H1 (cell line): ENCODE measurements at places on chromosomes 11 and 22. TPM values are rescaled to one million over a fixed set of nuclear protein-coding genes. Genes with fewer than 3 reads are reported as not detected.

Gene PHOX2A
- total RNA-seq: 0.19 TPM in 1 of 2 replicates, not detected in the other

DNA sequence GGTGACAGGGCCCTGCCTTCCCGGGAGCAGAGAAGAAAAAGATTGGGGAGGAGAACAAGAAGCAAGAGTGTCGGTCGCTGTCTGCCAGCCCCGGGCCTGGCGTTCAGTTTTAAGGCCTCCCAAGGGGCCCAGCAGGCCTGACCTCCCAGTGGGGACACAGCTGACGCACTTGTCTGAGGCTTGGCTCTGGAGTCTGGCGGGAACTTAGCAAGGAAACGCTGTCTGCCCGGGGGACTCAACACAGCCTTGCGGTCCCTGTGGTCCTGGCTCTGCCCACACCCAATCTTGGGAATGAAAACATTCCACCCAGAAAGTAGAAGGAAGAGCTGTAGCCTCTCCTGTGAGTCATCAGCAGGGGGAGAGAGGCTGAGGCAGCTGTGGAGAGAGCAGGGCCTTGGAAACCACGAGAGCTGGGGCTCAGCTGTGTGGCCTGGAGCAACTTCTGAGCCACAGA lies 54.4 kb downstream of the TRAF6 start:
- no peak for DNase-seq

DNA sequence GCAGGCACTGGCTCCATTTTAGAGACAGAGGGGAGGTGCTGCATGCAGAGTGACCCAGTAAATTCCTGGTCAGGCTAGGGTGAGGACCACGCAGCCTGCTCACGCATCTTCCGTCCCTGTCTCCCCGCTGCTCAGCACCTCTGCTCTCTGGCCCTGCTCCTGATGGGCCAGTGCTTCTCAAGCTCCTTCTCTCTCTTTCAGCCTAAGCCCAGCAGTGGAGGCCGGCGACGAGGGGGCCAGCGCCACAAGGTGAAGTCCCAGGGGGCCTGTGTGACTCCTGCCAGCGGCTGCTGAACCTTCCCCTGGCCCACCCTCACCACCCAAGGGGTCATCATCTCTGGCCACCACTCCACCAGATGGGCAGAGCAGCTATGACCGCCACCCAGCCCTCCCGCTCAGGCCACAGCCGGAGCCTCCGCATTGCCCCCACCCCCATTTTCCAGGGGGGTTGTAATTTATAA lies 24.7 kb downstream of the GTPBP1 start:
- no peak for DNase-seq

GRCh38 chr11:110752890-110753289 lies 40.7 kb upstream of the ARHGAP20 start:
- no peak for DNase-seq

Gene PGR
- total RNA-seq: 0.19 and 0.35 TPM in 2 replicates

DNA sequence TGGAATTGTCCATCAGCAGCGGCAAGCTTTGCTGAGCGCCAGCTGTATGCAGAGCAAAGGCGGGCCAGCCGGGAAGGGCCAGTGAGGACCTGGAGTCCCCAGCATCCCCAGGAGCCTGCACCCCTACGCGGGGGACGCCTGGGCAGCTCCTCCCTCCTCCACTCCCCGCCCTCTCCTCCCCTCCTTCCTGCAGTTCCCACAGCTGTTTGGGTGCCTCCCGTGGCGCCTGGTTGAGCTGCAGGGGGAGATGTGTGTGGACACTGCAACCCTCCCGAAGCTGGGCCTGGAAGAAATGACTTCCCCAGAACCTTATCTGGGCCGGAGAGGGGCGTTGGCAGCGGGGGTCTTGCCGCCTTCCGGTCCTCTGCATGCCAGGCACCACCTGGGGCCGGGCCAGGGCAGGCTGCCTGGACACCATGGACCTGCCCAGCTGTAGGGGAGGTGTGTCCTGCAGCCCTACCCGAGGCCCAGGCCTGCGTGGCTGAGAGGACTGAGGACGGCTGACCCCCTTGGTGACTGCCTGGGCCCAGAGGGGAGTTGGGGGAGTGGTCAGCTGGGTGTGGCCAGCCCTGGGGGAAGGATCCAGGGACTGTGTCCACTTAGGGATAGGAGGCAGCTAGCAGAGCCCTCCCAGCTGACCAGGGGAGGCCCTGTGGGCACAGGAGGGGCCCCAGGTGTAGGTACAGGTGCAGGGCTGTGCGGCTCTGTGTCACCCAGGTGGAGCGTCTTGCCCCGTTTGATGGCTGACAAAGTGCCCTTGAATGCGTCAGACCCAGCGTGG lies 16.8 kb upstream of the MUC6 start:
- DNase-seq: no peak

GRCh38 chr11:43574949-43575912 lies 105.3 kb upstream of the HSD17B12 start:
- DNase-seq: peak; percentile 69

DNA sequence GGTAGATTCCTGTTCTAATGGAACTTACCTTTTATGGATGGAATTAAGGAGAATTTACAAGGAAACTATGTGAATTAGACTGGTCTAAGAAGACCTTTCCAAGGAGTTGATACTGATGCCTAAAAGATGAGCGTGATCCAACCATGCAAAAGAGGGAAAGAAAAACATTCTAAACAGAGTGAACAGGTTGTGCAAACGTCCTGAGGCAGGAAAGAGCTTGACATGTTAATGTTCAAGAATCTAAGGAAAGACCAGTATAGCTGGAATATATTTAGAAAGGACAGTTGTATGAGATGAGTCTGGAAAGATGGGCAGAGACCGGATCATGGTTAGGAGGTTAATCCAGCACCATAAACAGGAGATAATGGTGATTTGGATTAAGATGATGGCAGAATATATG lies 1.3 kb downstream of the DDIAS start:
- DNase-seq: no peak

Gene PRG3
- not detected in 2 replicates for total RNA-seq

Gene INS
- total RNA-seq: not detected in 2 replicates

- no peak for DNase-seq
These were observed 1376.0 kb downstream of the TBC1D22A start for GRCh38 chr22:48138427-48138826.

DNA sequence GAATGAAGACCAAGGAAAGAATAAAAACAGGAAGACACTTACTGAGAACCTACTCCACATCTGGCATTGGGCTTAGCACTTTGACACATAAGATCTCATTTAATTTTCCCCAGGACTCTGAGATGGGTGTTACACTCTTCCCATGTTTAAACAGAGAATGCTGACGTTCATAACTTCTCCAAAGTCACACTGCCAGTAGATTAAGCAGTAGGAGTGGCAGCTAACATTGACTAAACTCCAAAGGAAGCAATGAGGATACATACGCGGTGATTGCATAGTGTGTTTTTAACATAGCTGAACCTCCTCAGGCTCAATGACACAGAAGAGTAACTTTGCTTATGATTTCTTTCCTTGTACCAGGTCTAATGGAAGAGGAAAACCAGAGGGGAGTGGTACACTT lies 14.5 kb upstream of the OR10V1 start:
- no peak for DNase-seq

GRCh38 chr11:96578379-96578778 lies 188.6 kb downstream of the JRKL start:
- no peak for DNase-seq

Gene MAP6
- total RNA-seq: 0.54 and 0.94 TPM in 2 replicates
